Left renal pelvis (tissue), 4 donors: ENCODE measurements at places on chromosomes 1 and 21.
A peak's percentile ranks its signal among the peaks of the same experiment; 100 is the strongest.

GRCh38 chr1:228177721-228178710 is 12.4 kb downstream of the IBA57 start:
- DNase-seq = no peak

GRCh38 chr1:157289424-157290105 is 151.4 kb upstream of the ETV3 start:
- DNase-seq = no peak

DNA sequence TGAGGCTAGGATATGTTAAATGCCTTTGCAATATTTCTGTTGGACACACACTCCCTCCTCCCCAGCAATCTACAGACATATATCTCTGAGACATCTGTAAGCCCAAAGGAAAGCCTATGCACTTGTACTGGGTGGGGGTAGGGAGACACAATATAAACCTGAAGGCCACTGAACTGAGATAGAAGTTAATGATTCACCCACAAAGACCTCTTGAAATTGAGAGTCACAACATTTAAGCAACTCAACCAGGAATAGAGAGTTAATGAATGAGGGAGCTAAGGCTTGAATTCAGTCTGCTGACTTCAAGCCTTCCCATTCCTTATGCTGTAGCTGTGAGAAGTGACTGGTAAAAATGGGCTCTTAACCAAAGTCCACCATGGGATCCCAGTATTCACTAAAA is 5.0 kb downstream of the OR10J1 start:
- DNase-seq = peak; percentile 22

DNA sequence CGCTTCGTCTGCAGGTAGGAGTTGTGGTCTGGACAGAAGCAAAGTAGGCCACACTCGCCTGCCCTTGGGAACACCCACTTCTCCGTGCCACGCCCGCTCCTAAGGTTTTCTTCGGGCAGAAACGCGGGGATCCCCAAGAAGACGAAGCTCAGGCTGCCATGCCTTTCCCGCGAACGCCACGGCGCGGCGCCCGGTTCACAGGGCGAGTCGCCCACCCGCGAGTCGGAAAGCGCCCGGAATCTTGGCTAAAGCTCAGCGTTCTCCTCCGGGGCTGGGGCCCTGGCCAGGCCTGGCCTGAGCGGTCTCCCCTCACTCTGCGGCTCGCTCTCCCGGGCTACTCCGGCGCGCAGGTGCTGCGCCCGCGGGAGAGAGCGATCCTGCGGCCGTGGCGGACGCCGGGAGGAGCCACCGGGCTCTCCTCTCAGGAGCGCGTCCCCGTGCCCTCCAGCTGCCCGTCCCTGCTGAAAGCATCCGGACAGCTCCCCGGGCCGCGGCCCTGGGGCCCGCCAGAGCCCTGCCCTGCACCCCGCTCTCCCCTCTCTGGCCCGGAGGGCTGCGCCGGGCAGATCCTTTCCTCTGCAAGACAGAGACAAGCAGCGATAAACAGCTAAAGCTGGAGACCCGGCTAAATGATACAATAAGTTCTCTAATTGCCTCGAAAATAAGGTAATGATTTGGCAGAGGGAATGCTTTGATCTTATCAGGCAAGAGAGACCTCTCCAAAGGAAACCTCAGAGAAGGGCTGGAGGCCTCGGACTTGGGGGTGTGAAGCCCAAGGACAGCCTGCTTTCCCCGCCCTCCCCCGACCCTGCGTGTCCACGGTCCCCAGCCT is 6.7 kb upstream of the WNT2B start:
- no peak for DNase-seq

DNA sequence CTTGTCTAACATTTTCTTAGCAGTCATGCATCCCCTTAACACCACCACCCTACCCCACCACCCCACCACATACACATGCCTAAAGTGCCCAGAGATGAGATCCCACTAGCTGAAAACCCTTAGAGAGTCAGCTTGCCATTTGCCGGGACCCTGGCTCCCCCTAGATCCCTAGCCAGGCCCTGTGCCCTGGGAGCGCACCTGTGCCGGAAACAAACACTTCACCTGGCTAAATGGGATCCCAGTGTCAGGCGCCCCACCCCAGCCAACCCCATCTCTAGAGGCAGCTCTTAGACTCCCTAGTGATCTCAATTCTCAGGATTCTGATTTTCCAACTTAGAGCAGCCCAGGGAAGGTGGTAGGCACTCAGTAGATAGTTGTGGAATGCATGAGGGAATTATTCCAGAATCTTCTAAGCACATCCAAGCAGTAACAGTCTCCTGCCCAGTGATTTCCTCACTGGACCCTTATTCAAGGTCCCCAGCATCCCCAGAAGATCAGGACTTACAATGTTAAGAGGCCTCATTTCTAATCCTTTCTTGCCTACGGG is 105.2 kb downstream of the LAMC2 start:
- DNase-seq = no peak

DNA sequence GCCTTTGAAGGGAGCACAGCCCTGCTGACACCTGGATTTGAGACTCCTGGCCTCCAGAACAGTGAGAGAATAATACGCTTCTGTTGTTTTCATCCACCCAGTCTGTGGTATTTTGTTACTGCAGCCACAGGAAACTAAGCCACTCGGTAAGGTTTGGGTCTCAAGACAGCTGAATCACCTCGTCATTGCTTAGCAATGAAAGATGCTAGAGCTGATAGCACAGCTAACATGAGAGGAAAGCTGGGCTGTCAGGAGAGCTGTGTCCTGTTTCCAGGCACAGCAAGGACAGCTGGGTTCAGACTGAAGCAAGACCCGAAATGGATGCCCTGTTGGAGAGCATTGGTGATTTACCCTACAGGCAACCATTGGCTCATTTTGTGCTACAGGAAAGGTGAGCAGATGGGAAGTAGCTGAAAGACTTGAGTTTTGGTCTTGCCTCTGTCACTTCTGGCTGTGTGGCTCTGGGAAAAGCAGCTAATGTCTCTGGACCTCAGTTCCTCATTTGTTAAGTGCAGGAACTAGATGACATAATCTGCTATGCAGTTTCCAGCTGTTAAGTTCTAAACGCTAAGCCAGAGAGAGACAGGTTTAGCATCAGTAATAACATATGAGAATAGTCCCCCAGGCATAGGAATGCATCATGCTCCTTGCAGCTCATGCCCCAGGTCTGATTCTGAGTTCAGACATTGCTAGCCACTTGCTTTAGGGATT is 58.0 kb downstream of the CLIC6 start:
- no peak for DNase-seq

GRCh38 chr1:6930732-6931300 is 145.6 kb downstream of the CAMTA1 start:
- DNase-seq = no peak

- DNase-seq = no peak
These were observed 69.0 kb downstream of the VWA5B1 start for GRCh38 chr1:20359451-20360330.

DNA sequence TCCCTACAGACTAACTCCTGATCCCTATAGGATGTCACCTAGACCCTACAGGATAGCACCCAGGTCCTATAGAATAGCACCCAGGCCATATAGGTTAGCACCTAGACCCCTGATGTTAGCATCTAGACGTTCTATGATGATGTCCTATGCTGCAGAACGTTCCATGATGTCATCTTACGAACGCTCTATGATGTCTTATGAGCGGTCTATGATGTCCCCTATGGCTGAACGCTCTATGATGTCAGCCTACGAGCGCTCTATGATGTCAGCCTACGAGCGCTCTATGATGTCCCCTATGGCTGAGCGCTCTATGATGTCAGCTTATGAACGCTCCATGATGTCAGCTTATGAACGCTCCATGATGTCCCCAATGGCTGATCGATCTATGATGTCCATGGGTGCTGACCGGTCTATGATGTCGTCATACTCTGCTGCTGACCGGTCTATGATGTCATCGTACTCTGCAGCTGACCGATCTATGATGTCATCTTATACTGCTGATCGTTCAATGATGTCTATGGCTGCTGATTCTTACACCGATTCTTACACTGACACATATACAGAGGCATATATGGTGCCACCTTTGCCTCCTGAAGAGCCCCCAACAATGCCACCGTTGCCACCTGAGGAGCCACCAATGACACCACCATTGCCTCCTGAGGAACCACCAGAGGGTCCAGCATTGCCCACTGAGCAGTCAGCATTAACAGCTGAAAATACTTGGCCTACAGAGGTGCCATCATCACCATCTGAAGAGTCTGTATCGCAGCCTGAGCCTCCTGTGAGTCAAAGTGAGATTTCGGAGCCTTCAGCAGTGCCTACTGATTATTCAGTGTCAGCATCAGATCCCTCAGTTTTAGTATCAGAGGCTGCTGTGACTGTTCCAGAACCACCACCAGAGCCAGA is 9.5 kb downstream of the SON start:
- no peak for DNase-seq

- no peak for DNase-seq
These were observed 137.5 kb downstream of the GABPA start for GRCh38 chr21:25872271-25872670.

DNA sequence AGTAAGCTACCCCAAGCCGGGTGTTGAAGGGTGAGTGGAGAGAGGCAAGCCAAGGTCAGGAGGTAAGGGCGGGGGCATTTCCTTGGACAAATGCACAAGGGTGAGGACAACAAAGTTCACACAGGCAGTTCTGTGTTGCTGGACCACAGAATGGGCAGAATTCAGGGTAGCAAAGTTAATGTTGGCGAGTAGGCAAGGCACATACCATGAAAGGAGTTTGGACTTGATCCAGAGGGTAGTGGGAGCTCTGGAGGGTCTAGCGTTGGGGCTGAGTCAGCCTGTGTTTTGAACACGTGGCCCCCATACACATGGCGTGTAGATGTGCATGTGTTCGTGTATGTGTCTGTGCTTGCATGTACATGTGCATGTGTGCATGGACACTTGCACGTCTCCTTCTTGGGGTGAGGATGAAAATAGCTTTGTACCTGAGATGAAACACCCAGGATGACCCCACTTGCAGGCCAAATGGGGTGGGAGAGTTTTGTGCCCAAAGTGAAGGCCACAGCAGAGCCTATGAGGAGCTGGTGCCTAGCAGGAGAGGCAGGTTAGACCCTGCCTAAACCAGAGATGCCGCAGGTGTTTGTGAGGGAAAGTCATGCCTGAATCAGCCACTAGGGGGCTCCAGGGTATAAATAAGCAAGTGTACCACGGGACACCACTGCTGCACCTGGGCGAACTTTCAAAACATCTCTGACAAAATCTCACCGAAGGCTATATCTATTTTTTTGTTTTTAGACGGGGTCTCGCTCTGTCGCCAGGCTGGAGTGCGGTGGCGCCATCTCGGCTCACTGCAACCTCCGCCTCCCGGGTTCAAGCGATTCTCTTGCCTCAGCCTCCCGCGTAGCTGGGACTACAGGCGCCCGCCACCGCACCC is 21.8 kb downstream of the SLC27A3 start:
- DNase-seq = no peak

DNA sequence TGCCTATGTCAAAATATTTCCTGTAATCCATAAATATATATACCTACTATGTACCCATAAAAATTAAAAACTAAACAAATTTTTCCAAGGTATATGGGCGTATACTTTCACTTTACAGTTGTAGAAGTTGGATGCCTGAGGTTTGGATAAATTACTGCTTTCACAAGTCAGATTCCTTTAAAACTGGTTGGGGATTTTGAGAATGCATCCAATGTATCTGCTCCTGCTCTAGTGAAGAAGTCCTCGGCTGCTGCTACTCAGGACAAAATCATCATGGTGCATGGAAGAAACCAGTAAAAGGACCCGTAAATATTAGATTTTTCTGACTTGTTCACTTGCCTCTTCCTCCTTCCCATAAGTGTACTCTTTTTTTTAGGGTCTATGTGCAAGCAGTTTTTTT is 841.1 kb downstream of the USP25 start:
- no peak for DNase-seq

GRCh38 chr1:198918920-198919319 is 280.1 kb downstream of the PTPRC start:
- no peak for DNase-seq

DNA sequence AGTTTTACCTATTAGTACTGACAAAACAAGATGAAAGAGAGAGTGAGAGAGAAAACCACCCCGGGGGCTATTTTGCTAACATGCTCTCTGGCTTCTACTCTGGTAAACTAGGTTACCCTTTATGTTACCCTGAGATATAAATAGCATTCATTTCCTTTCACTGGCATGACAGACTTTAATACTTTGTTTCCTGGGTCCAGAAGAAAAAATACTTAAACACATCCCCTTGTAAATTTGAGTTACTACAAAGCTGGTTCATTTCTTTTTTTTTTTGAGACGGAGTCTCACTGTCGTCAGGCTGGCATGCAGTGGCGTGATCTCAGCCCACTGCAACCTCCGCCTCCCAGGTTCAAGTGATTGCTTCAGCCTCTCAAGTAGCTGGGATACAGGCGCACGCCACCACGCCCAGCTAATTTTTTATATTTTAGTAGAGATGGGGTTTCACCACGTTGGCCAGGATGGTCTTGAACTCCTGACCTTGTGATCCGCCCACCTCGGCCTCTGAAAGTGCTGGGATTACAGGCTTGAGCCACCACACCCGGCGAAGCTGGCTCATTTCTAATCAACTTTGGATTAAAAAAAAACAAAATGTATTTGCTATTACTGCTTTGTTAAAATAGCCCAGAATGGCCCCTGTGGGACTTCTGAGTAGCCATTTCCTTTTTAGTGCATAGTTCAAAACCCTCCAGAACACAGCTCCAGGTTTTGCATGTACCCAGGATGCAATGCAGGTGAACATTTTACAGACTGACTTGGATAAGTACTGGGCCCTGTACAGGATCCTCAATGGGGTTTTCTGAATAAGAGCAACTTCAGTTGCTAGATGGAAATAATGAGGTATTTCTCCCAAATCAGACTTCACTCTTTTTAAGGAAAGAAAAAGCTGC is 20.6 kb downstream of the INPP5B start:
- no peak for DNase-seq

GRCh38 chr1:44717156-44717555 is 13.8 kb downstream of the RNU5D-1 start:
- no peak for DNase-seq

DNA sequence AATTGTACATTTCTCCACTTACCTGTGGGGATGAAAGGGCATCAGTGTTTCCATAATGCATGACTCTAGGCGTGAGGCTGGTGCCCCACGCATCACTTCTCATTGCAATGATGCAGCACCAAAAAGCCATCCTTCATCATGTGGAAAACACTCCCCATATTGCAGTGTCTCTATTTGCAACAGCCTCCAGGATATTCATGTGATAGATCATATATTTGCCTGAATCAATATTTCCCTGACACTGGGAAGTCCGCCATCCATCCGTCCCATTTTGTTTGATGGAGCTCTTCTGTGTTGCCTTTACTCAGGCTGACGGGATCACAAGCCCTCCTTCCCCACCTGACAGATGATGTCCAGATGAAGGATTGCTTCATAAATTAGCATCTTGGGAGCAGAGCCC is 74.5 kb upstream of the CAMK1G start:
- DNase-seq = no peak

- DNase-seq = peak; percentile 72
These were observed 12.3 kb downstream of the CLCNKB start for GRCh38 chr1:16055613-16056520.

GRCh38 chr1:93708734-93709481 is 27.3 kb upstream of the BCAR3 start:
- peak; percentile 76 for DNase-seq

GRCh38 chr1:190373705-190374336 is 103.8 kb downstream of the BRINP3 start:
- no peak for DNase-seq

- no peak for DNase-seq
These were observed 49.9 kb upstream of the ZC3H12A start for GRCh38 chr1:37424523-37424922.

GRCh38 chr1:228385232-228385631 is 21.4 kb downstream of the TRIM11 start:
- DNase-seq = no peak

GRCh38 chr1:26158908-26159742 is at the start of gene FAM110D:
Gene FAM110D (plus strand): TSS chr1:26159079. CDS start chr1:26161292, 2,213 bp downstream.
- DNase-seq = no peak

- DNase-seq = no peak
These were observed 356.9 kb upstream of the ADGRL4 start for GRCh38 chr1:79363430-79363829.
